ENCODE measurements at places on chromosomes 3 and 15. TPM values are rescaled to one million over a fixed set of nuclear protein-coding genes. Genes with fewer than 3 reads are reported as not detected.

DNA sequence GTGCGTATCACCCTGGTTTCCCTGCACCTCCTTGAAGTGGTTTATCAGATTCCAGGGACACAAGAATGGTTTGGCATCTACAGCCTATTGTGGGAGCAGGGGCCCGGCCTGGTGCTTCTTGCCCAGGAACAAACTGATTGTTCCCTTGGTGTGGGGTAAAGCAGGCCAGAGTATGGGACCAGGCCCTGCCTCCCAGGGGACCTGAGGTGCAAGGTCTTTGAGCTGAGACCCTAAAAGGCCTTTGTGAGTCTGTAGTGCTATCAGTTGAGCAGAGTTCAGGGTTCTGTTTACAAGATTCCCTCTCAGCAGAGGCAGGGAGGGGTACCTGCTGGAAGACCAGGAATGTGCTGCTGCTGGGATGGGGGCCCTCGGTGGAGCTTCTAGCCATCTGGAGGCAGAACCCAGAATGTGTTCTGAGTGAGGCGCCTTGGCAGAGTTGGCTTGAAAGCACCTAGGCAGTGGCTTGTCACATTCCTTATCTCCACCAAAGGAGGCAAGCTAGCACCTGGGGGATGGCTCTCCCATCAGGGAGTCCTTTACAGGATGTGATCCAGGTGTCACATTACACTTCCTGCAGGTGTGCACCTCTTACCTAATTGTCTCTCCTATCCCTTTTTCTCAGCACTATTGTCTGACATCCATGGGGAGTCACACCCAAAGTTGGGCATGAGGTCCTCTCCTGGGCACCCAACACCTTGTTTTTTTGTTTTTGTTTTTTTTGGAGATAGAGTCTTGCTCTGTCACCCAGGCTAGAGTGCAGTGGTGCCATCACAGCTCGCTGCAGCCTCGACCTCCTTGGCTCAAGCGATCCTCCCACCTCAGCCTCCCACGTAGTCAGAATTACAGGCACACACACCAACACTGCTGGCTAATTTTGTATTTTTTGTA, 13.1 kb downstream of the FLNB start:
- H3K4me1 ChIP-seq, result peaks cover 93% of the 10 kb centered on the region
- no peaks in the 10 kb centered on the region for H3K27me3 ChIP-seq
- no peaks in the 10 kb centered on the region for H3K36me3 ChIP-seq
- H3K27ac ChIP-seq, result peak overlapping the region; percentile 80
- no peak overlapping the region for H3K4me3 ChIP-seq
- no peak for DNase-seq

GRCh38 chr3:162082516-162082915, 585.9 kb downstream of the OTOL1 start:
- no peaks in the 10 kb centered on the region for H3K27me3 ChIP-seq
- no peak for DNase-seq
- H3K27ac ChIP-seq, result no peak overlapping the region
- no peaks in the 10 kb centered on the region for H3K4me1 ChIP-seq

- DNase-seq, result no peak
- no peaks in the 10 kb centered on the region for H3K4me1 ChIP-seq
- H3K36me3 ChIP-seq, result no peaks in the 10 kb centered on the region
- no peak overlapping the region for H3K27ac ChIP-seq
Measured at GRCh38 chr15:68265081-68265480, 12.5 kb upstream of the FEM1B start.

DNA sequence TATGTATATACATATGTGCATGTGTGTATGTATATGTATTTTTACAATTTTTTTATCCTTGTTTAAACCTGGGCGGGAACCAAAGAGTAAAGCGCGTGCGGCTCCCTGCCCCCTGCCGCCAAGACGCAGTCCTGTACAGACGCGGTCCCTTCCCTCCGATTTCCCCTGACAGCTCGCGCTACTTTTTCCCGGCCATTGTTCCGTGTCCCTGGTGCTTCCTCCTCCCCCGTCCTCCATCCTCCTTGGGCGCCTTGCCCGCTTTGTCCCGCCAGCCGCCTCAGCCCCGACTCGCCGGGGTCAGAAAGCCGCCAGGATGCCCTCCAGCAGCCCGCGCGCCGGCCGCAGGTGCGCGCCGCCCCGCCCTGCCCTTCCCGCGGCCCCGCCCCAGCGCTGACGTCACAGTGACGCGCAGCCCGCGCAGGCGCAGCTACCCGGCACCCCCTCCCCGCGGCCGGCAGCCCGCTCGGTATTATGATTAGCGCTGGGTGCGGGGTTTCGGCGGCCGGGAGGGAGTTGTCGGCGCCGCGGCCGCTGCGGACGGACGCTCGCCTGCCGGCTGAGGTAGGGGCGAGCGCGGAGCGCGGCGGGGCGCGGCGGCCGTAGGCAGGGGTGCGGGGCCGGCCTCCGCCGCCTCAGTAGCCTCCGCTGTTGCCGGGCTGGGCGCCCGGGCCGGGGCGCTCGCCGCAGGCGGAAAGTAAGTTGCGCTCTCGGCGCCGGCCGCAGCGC, at the start of gene SNRK:
Gene SNRK, plus strand, starts transcription at position 426 of the 726 bp plus-strand sequence. CDS start 16,664 bp downstream, outside the sequence.
- H3K4me3 ChIP-seq, result peak within 1 kb of the TSS; percentile 46
- peaks cover 33% of the 10 kb centered on the region for H3K4me1 ChIP-seq
- DNase-seq, result peak; percentile 92
- no peaks in the 10 kb centered on the region for H3K27me3 ChIP-seq

GRCh38 chr3:172968646-172969045, 172.4 kb downstream of the SPATA16 start:
- no peak for DNase-seq
- no peak overlapping the region for H3K27ac ChIP-seq
- no peaks in the 10 kb centered on the region for H3K27me3 ChIP-seq
- H3K4me1 ChIP-seq, result no peaks in the 10 kb centered on the region
- no peaks in the 10 kb centered on the region for H3K36me3 ChIP-seq
- H3K4me3 ChIP-seq, result no peak overlapping the region

DNA sequence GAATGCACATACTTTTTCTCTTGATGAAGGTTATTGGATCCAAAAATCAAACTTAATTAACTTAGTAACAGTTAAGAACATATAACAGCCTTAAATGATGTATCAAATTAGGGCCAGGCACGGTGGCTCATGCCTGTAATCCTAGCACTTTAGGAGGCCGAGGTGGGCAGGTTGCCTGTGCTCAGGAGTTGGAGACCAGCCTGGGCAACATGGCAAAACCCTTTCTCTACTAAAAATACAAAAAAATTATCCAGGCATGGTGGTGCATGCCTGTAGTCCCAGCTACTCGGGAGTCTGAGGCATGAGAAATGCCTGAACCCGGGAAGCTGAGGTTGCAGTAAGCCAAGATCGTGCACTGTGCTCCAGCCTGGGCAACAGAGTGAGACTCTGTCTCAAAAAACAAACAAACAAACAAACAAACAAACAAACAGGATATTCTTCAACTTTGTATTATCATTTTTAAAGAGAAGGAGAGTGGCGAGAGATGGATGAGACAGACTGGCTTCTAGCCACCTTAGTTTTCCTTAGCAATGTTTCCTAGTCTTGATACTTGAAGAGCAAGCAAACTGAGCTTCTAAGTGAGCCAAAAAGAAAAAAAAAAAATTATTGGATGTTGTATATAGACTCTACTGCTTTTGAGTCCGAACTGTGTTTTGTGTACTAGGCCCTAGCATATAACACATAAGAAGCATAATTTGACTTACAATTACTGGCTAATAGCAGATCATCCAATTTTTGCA, 13.8 kb downstream of the SPRED1 start:
- no peak for DNase-seq
- H3K4me3 ChIP-seq, result no peak overlapping the region
- H3K36me3 ChIP-seq, result no peaks in the 10 kb centered on the region
- no peak overlapping the region for H3K27ac ChIP-seq

DNA sequence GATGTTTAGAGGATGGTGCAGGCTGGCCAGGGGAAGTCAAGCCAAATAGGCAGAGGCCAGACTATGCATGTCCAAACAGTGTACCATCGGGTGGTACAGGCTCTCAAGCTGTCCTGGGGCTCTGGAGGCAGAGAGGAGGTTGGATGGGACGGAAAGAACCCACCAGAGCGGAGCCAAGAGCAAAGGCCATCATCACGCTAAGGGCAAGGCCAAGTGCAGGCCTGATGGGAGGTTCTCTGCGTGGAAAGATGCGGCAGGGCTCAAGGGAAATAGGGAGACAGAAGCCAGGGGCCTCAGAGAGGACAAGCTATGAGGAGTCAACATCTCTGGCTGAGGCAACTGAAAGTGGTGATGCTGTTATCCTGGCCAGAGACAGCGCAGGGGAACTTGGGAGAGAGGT, 102.7 kb downstream of the ASB7 start:
- H3K4me3 ChIP-seq, result no peak overlapping the region
- no peaks in the 10 kb centered on the region for H3K4me1 ChIP-seq
- no peak for DNase-seq
- H3K27me3 ChIP-seq, result no peaks in the 10 kb centered on the region

ROBO2 gene
- 1.3 TPM for total RNA-seq

TRAK1 gene
- 24.1 TPM for total RNA-seq

Data from body of pancreas (tissue), 4 donors.